ENCODE measurements at places on chromosomes 5 and 9.
A peak's percentile ranks its signal among the peaks of the same experiment; 100 is the strongest.

GRCh38 chr5:128532776-128533175, 5.3 kb downstream of the FBN2 start:
- DNase-seq: no peak

- DNase-seq: peak; percentile 24
Observed at GRCh38 chr9:118595719-118596305, 773.4 kb downstream of the BRINP1 start.

- DNase-seq: no peak
Observed at GRCh38 chr5:89067362-89067761, 184.4 kb upstream of the MEF2C start.

GRCh38 chr5:99083197-99083596, 154.4 kb upstream of the CHD1 start:
- no peak for DNase-seq

All from HTR-8/SVneo (cell line).